ENCODE measurements at places on chromosomes 3 and 15.

DNA sequence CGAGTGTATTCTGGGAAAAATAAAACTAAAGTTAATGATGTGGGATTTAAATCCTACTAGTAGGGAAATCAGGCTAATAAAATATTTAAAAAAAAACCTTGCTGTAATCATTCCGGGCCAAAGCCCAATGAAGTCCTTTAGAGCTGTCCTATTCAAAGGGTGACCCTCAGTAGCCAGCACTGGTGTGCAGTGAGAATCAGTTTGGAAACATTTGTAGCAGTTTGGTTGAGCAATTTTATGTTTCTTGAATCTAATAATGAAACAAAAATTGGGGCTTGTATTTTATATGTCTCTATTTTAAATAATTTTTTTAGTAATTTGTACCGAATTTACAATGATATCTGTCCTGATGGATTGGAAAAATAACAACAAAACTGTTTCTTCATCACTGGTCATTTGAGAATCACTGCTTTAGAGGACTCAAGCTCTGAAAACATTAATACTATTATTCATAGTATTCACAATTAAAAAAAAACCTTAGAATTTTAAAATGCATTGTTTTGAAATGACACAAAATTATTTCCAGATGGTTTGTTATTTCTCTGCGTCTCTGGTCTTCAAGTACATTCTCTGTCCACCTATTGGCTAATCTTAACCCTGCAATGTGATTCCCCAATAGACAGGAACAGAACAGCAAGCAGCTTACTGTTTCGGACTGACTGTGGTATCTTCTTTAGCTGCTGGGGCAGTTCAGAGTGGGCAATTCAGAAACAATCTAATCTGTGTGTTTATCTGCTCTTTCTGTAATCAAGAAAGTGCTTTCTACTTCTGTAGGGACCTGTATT lies 71.2 kb downstream of the OTOL1 start:
- no peak for DNase-seq

DNA sequence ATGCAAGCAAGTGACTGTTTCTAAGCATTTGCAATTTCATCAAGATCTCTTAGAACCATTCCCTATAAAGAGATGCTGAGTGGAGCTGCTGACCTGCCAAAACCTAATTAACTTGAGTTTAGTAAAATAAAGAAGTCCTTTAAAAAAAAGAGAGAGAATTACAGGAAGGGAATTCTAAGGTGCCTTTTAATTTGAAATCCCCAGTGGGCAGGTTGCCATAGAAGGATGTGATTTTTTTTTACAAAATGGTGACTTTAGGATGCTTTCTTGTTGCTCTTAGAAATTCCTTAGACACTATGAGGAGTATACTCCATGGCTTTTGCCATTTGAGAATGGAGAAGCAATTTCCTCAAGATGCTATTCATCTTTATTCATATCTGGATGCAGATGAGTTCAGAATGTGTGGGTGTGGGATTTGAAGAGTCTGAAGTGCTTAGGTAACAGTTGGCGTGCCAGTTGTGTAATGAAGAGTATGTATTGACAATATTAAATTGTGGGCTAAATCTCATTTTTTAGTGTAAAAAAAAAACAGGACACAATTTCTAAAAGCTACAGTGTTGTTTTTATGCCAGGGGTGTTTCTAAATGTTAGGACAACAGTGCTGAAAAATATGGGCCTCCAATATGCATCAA lies 13.6 kb downstream of the LRRC3B start:
- no peak for DNase-seq

- peak; percentile 69 for DNase-seq
Measured at GRCh38 chr3:134406331-134407238, 32.3 kb upstream of the AMOTL2 start.

- no peak for DNase-seq
Measured at GRCh38 chr15:35308802-35309201, 223.7 kb upstream of the NANOGP8 start.

DNA sequence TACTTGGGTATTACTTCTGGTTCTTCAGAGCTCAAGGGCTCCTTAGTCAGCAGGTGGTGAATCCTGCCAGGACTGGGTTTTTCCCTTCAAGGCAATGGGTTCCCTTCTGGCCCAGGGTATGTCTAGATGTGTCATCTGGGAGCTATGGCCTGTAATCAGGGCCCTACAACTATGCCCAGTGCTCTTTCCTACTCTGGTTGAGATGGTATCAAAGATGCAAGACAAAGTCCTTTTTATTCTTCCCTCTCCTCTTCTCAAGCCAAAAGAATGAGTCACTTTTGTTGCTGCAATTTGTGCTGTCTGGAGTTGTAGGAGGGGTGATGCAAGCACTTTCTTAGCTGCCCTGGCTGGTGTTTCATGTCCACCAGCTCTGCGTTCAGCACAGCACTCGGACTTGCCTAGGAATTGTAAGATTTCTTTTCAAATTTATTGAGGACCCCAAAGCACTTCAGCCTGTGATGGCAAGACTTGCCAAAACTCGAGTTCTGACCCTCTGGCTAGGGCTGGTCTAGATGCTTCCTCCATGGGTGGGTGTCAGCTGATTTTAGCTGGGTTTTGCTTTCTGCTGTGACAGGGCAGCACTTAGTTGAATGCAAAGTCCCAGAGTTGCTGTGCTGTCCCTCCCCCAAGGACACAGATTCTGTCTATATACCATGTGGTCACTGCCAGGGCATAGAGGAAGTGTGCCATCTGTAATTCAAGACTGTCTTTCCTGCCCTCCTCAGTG lies 129.2 kb upstream of the CBLB start:
- DNase-seq = no peak

GRCh38 chr3:140010391-140010790 lies 75.4 kb downstream of the CLSTN2 start:
- no peak for DNase-seq

- no peak for DNase-seq
Measured at GRCh38 chr15:60372227-60372626, 25.6 kb downstream of the ANXA2 start.

DNA sequence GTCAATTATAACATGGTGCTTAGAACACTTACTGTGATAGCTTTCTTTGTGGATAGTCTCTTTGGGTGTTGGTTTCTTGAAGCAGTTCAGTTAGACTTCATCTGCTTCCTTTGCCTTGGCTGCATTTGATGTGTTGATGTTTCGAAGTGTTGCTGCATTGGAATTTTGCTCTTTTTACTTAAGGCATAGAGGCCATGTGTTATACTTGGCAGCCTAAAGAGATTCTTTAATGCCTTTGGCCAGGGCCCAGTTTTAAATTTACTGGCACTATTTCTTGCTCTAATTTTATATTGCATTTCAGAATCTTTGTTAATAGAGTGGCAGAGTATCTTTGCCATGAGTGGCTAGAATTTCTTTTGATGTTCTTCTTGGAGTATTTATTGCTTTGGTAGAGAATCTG lies 21.2 kb downstream of the NR1D2 start:
- DNase-seq = no peak

- no peak for DNase-seq
Measured at GRCh38 chr15:55546718-55547117, 38.7 kb upstream of the DNAAF4 start.

DNA sequence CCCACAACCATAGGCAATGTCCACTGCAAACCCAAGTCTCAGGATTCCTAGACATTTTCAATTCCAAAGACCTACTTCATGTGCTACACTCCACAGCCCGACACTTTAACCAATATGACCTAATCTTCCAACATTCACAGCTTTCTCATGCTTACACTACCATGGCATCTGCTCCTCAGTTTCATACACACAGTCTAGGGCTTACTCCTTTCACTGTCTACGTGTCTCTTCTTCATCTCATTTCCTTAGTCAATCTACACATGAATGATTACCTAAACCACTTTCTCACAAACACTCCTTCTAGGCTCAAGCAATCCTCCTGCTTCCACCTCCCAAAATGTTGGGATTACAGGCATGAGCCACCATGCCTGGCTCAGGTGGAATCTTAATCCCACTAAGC lies 106.3 kb downstream of the STAG1 start:
- DNase-seq = no peak

DNA sequence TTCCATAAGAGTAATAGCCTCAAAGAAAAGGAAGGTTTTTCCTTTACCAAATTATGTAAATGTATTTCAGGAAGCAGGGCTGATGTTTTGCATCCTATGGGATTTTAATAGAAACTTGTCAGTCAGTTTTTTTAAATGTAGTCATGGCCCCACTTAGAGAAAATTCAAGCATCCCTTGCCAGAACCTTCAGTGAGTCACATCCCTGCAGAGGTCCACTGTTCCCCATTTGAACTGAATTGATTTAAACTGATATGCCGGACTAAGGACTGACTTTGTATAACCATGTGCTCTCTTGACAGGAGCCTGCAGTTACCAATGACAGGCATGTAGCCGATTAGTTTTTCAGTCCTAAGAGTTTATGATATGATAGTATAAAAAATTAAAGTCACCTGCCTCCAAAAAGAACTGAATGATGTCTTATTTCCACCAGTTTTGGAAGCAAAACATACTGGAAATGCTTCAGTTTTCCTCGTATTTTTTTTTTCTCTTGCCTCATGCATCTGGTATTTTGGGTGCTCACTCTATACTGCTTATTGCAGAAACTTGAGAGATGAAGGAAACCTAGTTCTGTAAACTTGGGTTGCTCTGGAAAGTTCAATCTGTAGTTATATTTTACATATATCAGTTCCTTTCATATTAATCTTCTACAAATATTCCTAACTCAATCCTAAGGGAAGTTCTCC lies 30.7 kb downstream of the LRTM1 start:
- DNase-seq = no peak

DNA sequence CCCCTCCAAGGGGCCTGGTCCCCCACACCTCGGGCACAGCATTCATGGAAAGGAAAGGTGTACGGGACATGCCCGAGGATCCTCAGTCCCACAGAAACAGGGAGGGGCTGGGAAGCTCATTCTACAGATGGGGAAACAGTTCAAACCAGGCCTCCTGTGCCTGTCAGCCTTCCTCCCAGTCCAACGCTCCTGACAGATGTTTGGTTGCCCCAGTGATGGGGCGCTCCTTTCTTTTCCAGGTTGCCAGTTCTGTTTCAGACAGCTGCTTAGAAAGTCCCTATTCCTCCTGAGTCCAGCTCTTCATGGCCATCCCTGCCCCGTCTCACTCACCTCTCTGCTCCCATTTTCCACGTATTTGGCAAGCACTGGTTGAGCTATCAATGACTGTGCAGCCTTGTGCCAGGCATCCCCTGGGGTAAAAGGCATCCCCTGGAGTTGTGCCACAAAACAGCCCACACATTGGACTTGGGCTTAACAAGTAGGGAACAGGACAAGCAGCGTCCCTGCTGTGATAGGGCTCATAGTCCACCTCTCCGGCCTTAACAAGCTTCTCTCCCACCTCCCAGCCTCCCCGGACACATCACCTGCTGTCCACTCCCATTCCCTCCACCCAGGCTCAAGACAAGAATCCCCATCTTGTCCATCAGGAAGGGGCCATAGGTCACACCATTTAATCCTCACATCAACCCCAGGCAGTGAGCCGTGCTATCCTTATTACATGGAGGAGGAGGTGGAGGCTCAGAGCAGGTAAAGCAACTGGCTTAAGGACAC lies 6.6 kb downstream of the OXTR start:
- no peak for DNase-seq

GRCh38 chr15:52078876-52079700 lies 33.5 kb downstream of the BCL2L10 start:
- peak; percentile 75 for DNase-seq

DNA sequence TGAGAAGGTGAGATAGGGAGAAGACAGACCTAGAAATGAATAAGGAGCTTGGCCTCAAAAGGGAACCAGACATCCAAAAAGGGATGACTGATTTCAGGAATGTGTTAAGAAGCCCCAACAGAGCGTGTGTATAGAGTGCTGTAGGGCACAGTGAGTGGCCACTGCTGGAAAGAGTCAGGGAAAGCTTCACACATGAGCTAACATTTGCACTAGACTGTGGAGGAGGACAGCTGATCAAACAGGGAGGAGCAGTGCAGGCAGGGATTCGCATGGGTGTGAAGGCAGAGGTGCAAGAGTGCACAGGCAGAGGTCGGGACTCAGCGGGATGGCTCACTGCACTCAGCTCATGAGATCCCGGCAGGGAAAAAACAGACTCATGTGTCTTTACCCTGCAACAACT lies 61.8 kb downstream of the NPTN start:
- peak; percentile 53 for DNase-seq

All from spinal cord (tissue), 10 donors.